ENCODE measurements at places on chromosomes 11 and 22.

GRCh38 chr11:65883786-65884715 lies 4.2 kb downstream of the FIBP start:
- no peak for DNase-seq

DNA sequence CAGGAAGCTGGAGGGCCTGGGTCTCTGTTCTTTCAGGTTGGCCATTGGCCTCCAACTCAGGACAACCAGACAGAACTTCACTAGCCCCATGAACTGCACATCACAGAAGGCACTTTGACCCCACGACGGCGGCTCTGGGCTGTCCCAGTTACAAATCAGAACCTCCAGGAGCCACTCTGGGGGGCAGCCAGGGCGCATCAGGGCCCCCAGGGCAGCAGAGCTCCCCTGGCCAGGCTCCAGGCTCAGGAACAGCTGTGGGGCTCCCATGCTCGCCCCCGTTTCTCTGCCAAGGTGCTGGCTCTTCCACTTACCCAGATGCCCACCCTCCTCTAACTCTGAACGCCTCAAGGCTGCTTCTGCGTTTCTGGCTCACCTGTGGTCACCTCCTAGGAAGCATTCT lies 25.5 kb downstream of the TOLLIP start:
- DNase-seq: no peak

DNA sequence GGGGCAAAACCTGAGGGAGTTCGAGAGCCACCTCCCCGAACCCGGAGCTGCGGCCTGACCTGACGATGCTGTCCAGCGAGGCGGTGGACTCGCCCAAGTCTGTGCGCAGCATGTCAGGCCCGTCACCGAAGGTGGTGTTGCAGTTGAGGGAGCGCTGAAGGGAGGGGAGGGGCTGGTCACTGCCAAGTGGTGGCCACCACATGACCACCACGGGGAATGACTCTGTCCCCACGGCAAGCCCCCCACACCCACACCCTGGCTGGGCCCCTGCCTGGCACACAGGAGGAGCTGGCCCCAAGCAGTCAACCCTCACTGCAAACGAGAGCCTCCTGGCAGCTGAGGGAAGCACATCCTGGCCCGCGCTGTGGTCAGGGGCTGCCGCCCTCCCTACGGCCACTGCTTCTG lies 30.8 kb downstream of the TRMU start:
- no peak for DNase-seq

GRCh38 chr11:28739489-28740280 lies 631.5 kb downstream of the METTL15 start:
- no peak for DNase-seq

GRCh38 chr11:90113541-90113940 lies 20.9 kb upstream of the NAALAD2 start:
- no peak for DNase-seq

DNA sequence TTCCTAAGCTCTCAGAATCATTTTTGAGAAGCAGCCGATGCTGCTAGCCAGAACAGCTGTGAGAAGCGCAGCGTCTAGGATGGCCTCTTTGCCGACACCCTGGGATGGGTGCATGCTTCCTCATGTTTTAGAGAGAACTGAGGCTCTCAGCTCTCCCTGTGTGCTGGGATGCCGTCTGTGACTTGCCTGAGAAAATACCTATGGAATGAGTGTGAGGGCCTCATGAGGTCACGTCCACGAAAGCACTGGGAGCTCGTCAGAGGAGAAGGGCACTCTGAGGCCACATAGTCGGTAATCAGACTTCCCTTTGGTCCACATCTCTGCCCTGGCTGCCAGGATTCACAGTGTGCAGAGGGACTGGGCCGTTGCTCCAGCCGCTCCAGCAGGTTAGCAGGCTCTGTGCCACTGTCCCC lies 54.7 kb downstream of the MICAL3 start:
- peak; percentile 77 for DNase-seq

DNA sequence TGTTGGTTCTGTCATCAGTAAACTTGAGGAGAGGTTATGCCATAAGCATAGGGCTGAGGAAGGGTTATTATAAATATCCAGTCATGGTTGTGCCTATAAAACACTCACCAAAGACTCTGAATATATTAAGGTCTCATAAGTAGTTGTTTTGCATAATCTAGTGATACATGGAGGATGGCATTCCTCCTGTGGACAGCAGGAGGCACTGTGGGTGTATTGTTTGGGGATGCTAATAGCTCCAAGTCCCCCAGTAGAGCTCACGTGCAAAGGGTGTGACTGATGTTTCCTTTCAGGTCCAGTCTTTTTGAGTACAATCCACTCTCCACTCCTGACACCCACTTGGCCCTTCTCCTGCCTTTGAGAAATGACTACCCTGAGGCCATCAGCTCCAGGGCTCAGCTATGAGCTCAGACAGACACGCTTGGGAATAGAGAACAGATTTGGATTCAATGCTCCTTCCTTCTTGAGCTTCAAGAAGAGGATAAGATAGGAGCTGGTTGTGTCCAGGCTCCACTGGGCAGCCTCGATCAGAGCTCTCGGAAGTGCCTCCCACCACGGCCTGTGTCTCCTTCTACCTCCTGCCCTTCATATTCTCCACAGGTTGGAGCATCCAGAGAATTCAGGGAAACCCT lies 85.2 kb upstream of the IGLL5 start:
- DNase-seq: no peak

- no peak for DNase-seq
These were observed 18.3 kb upstream of the ALX4 start for GRCh38 chr11:44328138-44328660.

GRCh38 chr11:126431401-126432064 lies 76.0 kb downstream of the ST3GAL4 start:
- DNase-seq: peak; percentile 13

DNA sequence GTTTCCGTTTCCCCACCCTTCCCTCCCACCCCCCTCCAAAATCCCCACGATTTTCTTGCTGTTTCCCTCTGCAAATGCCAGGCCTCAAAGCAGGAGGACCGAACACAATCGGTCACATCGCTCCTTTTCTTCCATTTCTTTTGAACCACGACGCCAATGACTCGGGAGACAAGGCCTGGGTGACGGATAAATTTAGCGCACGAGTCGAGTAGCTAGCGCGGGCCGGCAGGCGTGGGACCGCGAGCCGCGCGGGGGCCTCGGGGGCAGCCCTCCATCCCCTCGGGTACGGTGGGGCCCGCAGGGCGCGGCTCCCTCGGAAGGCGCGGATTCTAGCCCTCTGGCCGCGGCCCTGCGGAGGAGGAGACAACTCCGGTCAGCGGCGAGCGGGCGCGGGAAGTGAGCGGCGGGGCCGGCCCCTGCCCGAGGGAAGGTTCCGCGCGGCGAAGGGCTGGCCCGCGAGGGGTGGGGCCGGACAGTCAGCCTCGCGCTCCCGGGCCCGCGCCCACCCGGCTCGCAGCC lies 414 bp downstream of the JOSD1 start:
- no peak for DNase-seq

DNA sequence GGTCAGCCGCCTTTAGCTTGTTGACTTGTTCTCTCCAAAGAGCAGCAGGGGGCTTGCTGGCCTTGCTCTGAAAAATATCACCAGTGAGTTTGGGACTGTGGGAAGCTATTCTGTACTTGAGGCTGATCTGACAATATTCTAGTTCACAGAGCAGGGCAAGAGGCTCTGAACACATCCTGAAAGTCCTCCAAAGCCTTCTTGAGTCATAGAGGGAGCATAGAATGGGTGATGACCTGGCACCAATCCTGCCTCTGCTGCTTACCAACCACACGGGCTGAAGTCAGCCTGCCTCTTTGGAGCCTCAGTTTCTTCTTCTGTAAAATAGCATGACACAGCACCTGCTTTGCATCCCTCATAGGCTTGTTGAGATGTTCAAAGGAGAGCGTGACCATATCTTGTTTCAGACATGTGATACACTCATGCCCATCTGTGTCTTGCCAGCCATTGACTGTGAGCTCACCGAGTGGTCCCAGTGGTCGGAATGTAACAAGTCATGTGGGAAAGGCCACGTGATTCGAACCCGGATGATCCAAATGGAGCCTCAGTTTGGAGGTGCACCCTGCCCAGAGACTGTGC lies 96.6 kb downstream of the RRAS2 start:
- no peak for DNase-seq

DNA sequence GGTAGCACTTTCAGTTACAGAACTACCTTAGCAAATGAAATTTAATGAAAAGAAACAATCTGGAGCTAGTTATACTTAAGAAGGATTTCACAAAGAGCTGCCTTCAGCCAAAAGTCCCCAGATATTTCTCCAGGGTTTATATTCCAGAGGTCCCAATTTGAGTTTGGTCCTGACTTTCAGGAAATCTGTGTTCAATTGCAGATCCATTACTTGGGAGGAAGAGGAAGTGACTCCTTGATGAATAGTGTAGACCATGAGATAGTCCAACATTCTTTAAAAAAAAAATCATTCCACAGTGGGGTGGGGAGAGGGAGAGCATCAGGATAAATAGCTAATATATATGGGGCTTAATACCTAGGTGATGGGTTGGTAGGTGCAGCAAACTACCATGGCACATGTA lies 117.6 kb upstream of the ARHGAP20 start:
- no peak for DNase-seq

GRCh38 chr11:130448416-130449309 lies at the start of gene ADAMTS15:
Gene ADAMTS15, plus strand, starts transcription at chr11:130448645. Its CDS starts 329 bp downstream, at chr11:130448974.
- DNase-seq: peak; percentile 83

GRCh38 chr11:116387641-116388040 lies 385.1 kb downstream of the BUD13 start:
- DNase-seq: no peak

- no peak for DNase-seq
These were observed 99.3 kb downstream of the FDX1 start for GRCh38 chr11:110529043-110529442.

DNA sequence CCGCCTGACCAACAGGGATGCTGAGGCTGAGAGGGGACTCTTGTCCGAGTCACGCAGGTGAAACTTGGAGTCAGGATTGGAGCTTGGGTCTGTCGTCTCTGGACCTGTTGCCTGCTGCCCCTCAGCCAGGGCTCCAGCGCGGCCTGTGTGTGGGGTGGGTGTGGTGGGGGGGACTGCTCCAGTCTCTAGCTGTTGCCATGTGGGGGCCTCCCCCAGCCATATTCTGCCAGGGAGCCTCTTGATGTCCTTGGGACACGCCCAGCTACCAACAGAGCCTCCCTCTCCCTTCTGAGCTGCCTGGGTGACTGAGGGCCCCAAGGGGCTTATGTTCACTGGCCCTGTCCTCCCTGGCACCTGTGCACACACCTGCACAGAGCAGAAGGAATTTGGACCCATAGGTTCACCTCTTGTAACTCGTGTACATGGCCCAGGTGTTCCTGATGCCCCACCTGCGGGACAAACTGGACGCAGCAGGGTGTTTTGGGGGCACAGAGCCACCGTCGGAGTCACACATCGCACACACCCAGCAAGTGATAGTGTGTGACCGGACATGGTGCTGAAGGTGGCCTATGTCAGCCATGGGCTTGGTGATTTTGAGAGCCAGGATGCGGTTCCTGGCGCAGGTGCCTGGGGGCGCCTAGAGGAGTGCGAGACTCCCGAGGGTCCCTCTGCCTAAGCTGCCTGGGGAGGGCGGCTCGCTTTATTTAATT lies 252.3 kb downstream of the TBC1D22A start:
- DNase-seq: no peak

- no peak for DNase-seq
These were observed 15.1 kb downstream of the APOL2 start for GRCh38 chr22:36224245-36224644.

All from Caki2 (cell line).